ENCODE measurements at places on chromosomes 13 and 19. TPM values are rescaled to one million over a fixed set of nuclear protein-coding genes. Genes with fewer than 3 reads are reported as not detected.

DNA sequence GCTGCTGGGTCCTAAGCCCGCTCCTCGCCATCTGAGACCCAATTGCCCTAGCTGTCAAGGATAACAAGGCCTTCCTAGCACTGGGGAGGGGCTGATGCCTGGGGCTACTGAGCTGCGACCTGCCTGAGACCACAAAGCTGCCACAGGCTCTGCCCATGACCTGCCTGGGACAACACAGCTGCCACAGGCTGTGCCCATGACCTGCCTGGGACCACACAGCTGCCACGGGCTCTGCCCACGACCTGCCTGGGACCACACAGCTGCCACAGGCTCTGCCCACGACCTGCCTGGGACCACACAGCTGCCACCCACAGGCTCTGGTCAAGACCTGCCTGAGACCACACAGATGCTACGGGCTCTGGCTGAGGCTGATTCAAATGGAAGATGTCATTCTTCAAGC, 54.8 kb downstream of the EPS15L1 start:
- no peaks in the 10 kb centered on the region for H3K4me1 ChIP-seq
- peaks cover 55% of the 10 kb centered on the region for H3K36me3 ChIP-seq
- no peak overlapping the region for H3K27ac ChIP-seq
- H3K27me3 ChIP-seq: no peaks in the 10 kb centered on the region
- no peak for DNase-seq

DNA sequence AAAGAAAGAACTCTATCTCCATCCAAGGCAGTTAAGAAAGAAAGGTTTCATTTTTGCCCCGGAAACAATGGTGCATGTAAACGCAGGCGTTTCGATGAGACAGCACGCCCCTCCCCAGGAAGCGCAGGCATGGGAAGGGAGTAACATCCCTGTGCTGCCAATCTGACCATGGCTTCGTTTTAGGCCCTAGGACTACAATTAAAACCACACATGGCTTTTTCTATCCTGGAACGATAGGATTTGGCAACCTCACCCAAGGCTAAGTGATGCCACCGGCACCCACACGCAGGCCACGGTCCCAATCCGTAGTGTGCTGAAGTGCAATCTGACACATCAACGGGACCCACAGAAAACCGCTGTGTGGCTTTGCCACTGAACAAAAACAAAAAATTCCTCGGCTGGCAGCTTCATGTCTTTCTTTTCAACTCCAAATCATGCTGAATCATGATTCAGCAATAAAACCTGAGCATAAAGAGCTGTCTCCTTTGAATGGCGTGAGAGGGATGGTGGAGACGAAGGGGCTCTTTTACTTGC, 24.2 kb downstream of the RANBP3 start:
- H3K4me1 ChIP-seq: peaks cover 64% of the 10 kb centered on the region
- no peaks in the 10 kb centered on the region for H3K36me3 ChIP-seq
- no peak for DNase-seq
- H3K27me3 ChIP-seq: no peaks in the 10 kb centered on the region

GRCh38 chr19:30841934-30842333, 469.8 kb downstream of the ZNF536 start:
- no peak for DNase-seq
- H3K4me3 ChIP-seq: no peak overlapping the region
- no peak overlapping the region for H3K27ac ChIP-seq
- H3K4me1 ChIP-seq: no peaks in the 10 kb centered on the region
- no peaks in the 10 kb centered on the region for H3K36me3 ChIP-seq

SBNO2 gene
- 21.5 TPM for total RNA-seq

RRAS gene
- total RNA-seq: 14.9 TPM

LGALS14 gene
- total RNA-seq: not detected
